ENCODE measurements at places on chromosomes 3 and 15. TPM values are rescaled to one million over a fixed set of nuclear protein-coding genes. Genes with fewer than 3 reads are reported as not detected.

The PPP1R14D gene
- not detected for total RNA-seq

The SNTN gene
- not detected for total RNA-seq

The CDV3 gene
- total RNA-seq = 223 TPM

The DISP2 gene
- total RNA-seq = 0.12 TPM

The MYH15 gene
- 1.5 TPM for total RNA-seq

All from hepatocyte (in vitro differentiated cells).